ENCODE measurements at places on chromosomes 3 and 15.

GRCh38 chr15:77251662-77252061 is 168.2 kb downstream of the PEAK1 start:
- DNase-seq, result no peak

GRCh38 chr15:64013179-64014062 is 32.9 kb downstream of the DAPK2 start:
- DNase-seq, result no peak

- no peak for DNase-seq
Measured at GRCh38 chr3:113132571-113132996, 78.8 kb upstream of the BOC start.

GRCh38 chr15:74400313-74400860 is 32.9 kb upstream of the CYP11A1 start:
- no peak for DNase-seq

DNA sequence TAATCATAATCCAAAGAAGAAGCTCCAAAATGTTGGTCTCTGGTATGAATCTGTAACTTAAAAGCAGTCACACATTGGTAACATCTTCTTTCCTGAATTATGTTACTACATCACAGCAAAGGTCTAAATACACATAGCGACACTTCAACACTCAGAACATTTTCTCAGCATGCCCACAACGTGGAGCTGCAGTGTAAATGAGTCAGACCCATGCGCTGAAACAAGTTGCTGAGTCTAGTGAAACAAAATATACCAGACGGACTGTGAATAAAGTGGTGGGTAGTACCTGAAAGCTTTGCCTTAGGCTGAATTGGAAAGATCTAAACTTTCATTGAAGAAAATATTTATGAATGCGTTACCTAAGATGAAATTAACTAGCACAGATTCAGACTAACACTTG is 33.2 kb upstream of the GOLGA8B start:
- DNase-seq, result no peak

DNA sequence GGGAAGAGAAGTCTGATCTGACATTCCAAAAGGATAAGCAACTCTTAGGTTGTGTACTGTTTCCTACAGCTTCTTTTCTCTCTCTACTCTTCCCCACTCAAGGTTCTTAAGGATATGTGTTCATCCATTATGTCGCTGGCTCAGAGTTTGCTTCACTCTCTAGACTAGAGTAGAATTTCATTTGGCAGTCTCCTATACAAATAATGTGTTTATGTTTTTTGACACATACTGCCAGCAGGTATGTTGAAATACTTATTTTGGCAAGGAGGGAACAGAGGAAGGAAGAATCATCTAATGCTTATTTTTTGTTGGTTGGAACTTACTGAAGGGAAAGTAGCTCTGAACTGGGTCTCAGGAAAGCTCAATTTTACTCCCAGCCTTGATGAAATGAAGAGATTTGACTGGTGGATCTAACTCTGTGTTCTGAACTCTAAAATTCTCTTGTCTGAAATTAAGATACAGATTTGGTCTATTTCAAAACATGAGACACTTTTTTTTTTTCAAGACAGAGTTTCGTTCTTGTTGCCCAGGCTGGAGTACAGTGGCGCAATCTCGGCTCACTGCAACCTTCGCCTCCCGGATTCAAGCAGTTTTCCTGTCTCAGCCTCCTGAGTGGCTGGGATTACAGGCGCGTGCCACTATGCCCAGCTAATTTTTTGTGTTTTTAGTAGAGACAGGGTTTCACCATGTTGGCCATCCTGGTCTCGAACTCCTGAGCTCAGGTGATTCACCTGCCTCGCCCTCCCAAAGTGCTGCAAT is 7.6 kb upstream of the EMC3 start:
- no peak for DNase-seq

GRCh38 chr3:20258371-20258770 is 72.4 kb upstream of the SGO1 start:
- no peak for DNase-seq

GRCh38 chr15:40633178-40633577 is 39.1 kb downstream of the KNL1 start:
- no peak for DNase-seq

DNA sequence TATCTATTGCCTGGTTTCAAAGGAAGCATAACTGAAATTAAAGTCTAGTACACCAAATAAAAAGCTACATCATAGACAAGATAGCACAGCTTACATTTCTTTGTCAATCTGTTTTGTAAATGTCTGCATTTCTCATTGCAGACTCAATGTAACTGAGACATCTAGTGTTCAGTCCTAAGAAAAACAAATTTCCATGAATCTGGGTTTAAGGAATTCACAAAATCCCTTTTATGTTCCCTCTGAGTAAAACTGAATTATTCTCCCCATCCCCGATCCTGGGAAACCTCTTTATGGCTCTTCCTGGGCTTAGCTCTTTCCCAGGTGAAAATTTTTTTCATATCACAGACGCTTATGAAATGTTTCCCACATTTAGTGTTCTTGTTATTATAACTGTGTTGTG is 21.6 kb upstream of the RASA2 start:
- no peak for DNase-seq

DNA sequence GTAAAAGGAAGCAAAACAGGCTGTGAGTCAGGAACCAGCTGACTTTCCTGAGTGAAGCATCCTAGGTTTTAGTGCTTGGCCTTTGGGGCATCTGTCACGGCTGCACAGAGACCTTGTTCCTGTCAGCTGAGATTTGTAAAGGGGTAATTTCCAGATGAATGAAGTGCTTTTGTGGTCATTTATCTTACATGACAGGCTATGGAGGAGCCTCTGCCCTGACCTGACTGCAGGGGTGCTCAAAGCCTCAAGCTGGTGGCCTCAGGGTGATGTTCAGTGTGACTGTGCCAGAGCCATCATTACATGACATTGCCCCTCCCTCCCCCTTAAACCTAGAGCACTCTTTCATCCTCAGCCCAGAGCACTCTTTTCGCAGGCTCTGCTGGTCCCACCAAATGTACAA is 132.5 kb downstream of the ARNT2 start:
- no peak for DNase-seq

DNA sequence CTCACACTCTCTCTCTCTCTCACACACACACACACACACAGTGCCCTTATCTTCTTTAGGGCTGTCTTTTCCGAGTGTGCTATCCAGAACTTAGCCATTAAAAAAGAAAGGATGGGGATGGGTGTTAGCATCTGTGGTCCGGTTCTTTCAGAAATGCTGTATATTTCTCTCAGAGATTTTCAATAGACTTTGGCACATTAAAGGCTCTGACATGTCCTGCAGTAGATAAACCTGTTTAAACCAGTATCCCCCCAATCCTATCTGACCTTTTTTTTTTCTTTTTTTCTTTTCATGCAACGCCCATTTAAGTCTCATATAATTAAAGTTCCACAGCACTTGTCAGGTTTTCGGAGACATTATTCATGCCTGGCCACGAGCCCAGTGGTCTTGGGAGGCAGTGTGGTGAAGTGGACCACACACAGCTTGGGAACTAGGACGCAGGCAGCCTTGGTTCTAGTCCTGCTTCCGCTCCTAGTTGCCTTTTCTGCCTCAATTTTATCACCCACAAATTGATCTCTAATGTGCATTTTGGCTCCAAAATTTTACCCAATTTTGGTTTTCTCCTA is 13.3 kb downstream of the CAV3 start:
- no peak for DNase-seq

- DNase-seq, result peak; percentile 30
Measured at GRCh38 chr3:168847291-168847883, 751.7 kb upstream of the GOLIM4 start.

GRCh38 chr3:98563661-98564281 is 29.6 kb downstream of the CPOX start:
- DNase-seq, result no peak

DNA sequence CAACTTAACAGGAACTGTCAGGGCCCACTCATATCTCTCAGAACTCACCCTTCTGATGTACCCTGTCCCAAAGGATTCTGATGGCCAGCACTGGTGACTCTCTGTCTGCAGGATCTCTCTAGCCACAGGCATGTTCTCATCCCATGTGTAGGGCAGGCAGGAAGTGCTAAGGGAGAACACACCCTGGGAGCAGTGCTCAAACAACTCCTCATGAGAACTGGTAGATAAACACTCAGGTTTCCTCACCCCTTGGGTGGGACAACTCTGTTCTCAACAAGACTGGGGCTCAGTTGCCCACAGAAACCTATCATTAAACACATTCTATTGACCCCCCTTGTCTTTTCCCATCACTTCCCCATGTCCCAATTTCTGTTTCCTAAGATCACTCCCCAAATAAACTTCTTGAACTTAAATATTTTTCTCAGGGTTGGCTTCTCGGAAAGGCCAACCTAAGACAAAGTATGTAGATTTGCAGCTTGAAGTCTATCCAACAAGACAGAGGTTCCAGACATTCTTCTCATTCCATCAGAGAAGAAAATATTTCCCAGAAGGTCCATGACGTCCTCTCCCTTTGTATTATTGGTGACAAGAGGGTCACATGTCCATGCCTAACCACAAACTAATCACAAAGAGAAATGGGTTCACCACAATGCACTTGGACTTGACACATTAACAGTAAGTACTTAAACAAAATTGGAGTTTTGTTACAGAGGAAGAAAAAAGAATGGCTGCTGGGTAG is 276.6 kb upstream of the GADL1 start:
- DNase-seq, result no peak

GRCh38 chr15:89377842-89378295 is 43.2 kb upstream of the POLG start:
- DNase-seq, result no peak

GRCh38 chr3:30299674-30300385 is 306.6 kb upstream of the TGFBR2 start:
- DNase-seq, result no peak

DNA sequence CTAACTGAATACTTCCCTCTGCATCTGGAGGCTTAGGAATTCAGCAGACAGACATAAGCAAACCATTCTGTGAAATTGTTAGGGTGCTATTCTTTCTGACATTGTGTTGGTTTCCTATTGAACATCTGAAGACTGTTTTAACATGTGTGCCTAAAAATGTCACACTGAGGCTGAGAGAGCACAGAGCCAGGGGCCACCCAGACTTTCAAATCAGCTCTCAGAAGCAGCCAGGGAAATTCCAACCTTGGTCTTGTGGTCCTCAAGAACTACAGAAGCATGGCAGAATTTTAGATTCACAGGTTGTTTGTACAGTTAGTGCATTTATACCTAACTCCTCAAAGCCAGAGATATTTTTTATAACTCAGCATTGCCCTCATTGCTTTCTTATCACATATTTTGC is 929.2 kb upstream of the CFAP20DC start:
- no peak for DNase-seq

GRCh38 chr15:73517566-73517965 is 74.6 kb downstream of the REC114 start:
- no peak for DNase-seq

GRCh38 chr15:54518156-54518882 is 540.1 kb downstream of the UNC13C start:
- no peak for DNase-seq

GRCh38 chr3:60176614-60177013 is 1074.6 kb downstream of the FHIT start:
- DNase-seq, result no peak
